ENCODE measurements at places on chromosomes 4 and X.

- DNase-seq = no peak
These were observed 29.6 kb upstream of the HCCS start for GRCh38 chrX:11081511-11081910.

DNA sequence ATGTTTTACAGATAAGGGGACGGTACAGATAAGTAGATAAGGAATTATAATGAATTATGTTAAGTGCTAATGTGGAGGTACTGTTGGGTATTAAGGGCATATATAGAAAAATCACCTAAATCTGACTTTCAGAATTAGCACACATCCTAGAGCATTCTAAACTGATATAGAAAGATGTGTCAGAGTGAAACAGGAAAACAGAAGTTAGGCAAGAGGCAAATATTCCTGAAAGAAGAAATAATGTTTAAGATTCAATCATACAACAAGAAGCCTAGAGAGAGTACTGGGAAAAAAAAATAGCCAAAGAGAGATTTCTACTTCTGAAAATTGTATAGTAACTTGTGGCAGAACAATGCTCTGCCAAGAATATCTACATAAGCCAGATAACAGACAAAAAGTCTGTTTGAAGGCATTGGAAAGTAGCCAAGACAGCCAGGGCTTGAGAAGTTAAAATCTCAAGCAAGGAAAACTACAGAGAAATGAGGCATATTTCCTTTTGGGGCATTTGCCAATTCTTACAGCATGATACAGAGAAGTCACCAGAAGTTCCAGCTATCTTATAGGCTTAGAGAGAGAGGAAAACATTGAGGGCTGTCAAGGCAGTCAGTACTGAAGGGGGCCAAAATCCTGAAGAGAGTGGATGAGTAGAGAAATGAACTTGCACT is 646.0 kb downstream of the RPA4 start:
- DNase-seq = peak; percentile 3

DNA sequence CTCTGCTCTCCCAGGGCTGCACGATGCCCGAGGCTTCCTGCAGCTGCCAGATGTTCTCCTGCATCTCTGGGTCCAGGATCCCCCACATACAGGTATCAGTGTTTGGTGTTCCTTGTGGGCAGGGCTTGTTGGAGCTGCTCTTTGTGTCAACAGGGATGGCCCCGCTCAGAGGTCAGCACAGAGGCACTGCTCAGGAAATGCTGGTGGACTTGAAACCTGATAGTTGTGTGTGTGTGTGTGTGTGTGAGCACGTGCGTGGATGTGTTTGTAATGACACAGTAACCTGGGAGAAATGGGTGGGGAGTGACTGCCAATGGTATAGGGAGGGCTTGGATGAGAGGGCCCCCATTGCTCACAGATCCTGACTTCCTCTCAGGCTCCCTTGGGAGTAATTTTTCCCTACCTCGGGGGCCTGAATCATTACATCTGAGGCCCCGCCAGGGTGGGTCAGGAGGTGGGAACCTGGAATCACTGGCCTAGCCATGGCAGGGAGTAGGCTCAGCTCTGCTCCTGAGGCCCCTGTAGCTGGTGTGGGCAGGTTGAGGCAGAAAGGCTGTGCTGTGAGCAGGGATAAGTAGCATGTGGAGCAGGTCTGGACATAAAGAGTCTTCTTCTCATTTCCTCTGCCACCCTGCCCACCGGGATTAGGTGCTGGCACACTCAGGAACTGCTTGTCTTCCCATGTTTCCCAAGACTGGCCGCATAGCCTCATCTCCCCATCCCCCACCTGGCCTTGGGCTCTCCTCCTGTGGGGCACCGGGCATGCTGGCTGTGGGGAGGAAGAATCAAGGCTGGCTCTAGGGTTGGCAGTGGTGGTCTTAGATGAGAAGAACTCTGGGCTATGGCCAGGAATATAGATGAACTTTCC is 2.5 kb upstream of the EFNB1 start:
- no peak for DNase-seq

- no peak for DNase-seq
These were observed 42.7 kb upstream of the CTAG2 start for GRCh38 chrX:154695911-154696675.

- DNase-seq = no peak
These were observed 223.0 kb upstream of the PSAPL1 start for GRCh38 chr4:7657545-7658297.

- DNase-seq = no peak
These were observed 513.8 kb upstream of the FAM241A start for GRCh38 chr4:111631215-111631999.

GRCh38 chrX:154547245-154548027 is at the start of gene IKBKG:
TSS of gene IKBKG (plus strand) at chrX:154547620. CDS start at chrX:154552003, 4,383 bp downstream.
- peak; percentile 94 for DNase-seq

DNA sequence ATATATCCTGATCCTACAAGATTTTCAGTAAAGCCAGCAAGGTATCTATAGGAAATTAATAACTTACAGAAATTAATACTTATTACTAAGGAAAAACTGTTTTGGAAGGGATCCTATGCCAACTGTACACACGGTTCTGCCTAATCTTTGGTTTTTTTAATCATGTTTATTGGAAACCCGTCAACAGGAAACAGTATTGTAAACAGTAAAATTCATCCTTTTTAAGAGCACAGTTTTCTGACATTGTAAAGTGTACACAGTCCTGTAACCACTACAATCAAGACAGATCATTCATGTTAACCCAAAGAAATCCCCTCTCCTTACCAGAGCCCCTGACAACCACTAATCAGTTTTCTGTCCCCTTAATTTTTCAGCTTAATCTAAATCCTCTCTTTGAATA is 9.9 kb downstream of the ABCG2 start:
- DNase-seq = no peak

DNA sequence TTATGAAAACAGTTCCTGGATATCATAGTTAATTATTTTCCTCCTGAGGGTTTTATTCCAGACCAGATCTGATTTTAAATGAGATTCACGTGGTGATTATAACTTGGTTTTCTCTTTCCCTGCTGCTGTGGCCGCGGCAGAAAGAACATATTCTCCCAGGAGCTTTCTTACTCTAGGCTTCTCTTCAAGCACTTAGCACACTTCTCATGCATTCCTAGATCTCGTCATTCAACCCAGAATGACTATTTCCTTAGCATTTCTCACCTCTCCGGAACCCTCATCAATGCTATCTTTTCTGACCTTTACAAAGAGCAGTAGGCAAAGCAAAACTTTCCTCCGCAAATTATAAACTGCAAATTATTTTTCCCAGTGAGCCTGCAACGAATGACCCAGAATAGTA is 122.9 kb downstream of the GPAT3 start:
- DNase-seq = no peak

DNA sequence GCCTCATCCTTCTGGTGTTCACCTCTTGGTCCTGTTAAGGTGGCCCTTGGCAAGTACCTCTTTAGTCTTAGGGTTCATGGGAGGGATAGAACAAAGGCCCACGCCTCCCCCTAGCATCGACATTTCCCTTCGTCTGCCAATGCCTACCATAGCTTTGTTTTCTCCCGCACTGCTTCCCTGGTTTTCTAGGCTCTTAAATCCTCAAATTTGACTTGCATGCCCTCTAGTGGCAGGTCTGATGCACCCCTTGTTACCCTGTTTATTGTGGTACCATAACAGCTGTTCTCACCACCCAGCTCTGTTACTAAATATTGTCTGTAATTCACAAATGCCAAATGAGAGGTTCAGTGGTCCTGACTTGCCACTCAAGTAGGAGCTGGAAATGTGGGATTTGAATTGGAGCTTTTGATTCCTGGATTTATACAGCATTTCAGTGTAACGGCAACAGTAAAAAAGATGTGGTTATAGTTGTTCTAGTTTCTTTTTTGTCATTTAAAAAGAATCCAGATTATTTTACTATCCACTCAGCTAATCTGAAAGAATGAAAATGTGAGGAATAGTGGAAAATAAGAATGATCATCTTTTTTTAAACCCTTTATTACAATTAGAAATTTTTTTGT is 100.1 kb downstream of the REPS2 start:
- peak; percentile 69 for DNase-seq

DNA sequence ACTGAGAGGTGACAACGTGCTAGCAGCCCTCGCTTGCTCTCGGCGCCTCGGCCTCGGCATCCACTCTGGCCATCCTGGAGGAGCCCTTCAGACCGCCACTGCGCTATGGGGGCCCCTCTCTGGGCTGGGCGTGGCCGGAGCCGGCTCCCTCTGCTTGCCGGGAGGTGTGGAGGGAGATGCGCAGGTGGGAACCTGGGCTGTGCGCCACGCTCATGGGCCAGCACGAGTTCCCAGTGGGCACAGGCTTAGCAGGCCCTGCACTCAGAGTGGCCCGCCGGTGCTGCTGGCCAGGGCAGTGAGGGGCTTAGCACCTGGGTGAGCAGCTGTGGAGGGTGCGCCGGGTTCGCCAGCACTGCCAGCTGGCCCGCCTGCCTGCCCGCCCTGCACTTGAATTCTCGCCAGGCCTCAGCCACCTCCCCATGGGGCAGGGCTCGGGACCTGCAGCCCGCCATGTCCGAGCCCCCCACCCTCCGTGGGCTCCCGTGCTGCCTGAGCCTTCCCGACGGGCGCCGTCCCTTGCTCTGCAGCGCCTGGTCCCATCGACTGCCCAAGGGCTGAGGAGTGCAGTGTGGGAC is 148.0 kb downstream of the RAPGEF2 start:
- DNase-seq = no peak

GRCh38 chr4:41750626-41751448 is 2.3 kb upstream of the PHOX2B start:
- DNase-seq = no peak

GRCh38 chrX:40385256-40385655 is 195.5 kb upstream of the ATP6AP2 start:
- DNase-seq = no peak

DNA sequence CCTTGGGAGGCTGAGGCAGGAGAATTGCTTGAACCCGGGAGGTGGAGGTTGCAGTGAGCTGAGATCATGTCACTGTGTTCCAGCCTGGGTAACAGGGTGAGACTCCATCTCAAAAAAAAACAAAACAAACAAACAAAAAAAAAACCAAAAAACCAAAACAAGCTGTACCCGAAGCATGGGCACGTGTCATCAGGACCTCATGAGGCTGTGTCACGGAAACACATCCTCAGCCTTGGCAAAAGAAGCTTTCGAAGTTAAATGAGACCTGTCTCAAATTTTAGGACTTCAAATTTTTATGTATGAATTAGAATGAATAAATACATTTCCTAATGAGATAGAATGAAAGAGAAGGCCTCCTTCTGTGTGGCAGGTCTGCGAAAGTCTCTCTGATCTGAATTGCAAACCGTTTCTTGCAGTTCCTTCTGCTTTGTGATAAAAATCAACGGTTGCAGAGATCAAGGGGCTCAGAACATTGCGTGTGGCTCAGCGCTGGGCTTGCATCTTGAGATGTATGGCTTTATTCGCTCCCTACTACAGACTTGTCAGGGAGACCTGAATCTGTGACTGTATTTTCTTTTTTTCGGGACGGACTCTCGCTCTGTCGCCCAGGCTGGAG is 19.5 kb upstream of the CRLF2 start:
- no peak for DNase-seq

GRCh38 chr4:66974665-66975064 is 570.6 kb downstream of the CENPC start:
- DNase-seq = no peak

DNA sequence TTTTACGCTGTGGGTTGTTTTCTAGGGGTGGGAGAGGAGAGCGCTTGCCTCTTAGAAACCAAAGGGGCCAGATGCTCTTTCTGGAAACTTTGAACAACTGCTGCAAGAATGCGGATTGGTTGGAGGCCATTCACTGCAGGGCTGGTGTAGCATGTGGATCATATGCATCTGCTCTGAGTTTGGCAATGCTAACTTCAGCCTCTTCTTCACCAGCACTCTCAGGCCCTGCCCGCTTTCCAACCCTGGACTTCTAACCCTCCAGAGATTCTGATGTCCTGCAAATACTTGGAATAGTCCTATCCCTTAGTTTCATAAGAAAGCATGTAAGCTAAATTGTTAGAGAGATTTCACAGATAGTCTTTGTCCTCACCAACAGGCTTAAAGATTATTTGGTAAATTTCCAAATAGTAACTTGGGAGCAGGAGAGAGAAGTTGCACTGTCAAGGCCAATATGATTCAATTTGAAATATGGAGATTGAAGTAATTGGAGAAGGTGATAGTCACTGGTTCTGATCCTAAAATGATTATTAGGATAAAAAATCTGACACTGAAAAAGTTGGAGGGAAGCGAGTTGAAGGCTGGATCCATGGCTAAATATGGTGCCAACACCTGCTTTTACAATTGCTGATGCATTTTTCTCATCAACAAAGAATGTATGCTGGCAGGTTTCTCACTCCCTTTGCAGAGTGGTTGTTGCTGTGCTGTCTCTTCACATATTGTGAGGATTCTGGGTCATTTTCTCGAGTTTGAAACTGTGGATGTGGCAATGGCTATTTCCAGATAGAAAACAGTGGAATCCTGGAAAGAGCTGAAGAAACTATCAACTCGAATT is 210.4 kb downstream of the PTTG2 start:
- DNase-seq = no peak

DNA sequence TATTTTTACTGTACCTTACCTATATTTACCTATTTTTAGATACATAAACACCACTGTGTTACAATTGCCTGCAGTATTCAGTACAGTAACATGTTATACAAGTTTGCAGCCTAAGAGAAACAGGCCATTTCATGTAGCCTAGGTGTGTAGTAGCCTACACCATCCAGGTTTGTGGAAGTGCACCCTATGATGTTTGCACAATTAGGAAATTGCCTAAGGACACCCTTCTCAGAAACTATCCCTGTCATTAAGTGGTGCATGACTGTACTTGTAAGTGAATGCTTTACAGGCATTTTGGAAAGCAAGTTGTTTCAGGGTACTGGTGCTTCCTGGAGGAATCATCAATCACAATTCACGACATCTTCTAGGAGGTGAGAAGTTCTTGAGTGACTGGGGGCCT is 991.8 kb upstream of the SLIT2 start:
- DNase-seq = no peak

DNA sequence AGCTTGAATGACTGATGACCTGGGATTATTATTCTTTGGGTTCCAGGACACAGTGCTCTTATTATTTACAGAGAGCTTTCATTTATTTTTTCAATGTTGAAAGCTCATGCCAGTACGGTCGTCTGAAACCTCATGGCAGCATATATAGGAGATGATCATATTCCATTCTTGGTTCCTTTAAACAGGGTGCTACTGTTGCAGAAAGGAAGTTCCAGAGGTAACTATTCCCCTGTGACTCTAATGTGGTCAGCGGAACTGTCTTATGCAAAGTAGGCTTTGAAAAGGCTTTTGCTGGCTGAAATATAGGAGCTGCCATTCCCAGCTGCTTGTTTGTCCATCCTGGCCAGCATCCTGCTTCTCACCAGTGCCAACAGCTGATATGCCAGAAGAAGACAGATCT is 208.3 kb upstream of the LEF1 start:
- no peak for DNase-seq

- DNase-seq = no peak
These were observed 287.8 kb downstream of the RAPGEF2 start for GRCh38 chr4:159390648-159391047.

GRCh38 chr4:146121757-146122156 is 53.8 kb upstream of the LSM6 start:
- DNase-seq = no peak

Measured in erythroblast (primary cell).